NCI-H1092 treated with DMSO at 0.1 percent for 48 hours (cell line): ENCODE measurements at places on chromosomes 11 and 22.

DNA sequence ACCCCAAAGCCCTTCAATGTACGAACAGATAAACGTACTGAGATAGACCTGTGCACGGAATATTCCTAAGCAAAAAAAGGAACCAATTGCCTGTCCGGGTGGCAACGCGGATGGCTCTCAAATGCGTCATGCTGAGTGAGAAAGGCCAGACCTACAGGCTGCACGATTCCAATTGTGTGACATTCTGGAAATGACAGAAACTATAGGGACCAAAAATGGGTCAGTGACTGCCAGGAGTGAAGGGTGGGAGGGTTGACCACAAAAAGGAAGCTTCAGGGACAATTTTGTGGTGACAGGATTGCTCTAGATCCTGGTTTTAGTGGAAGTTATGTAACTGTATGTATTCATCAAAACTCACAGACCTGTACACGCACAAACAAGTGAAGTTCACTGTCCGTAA, 24.0 kb upstream of the SYT8 start:
- DNase-seq: no peak

DNA sequence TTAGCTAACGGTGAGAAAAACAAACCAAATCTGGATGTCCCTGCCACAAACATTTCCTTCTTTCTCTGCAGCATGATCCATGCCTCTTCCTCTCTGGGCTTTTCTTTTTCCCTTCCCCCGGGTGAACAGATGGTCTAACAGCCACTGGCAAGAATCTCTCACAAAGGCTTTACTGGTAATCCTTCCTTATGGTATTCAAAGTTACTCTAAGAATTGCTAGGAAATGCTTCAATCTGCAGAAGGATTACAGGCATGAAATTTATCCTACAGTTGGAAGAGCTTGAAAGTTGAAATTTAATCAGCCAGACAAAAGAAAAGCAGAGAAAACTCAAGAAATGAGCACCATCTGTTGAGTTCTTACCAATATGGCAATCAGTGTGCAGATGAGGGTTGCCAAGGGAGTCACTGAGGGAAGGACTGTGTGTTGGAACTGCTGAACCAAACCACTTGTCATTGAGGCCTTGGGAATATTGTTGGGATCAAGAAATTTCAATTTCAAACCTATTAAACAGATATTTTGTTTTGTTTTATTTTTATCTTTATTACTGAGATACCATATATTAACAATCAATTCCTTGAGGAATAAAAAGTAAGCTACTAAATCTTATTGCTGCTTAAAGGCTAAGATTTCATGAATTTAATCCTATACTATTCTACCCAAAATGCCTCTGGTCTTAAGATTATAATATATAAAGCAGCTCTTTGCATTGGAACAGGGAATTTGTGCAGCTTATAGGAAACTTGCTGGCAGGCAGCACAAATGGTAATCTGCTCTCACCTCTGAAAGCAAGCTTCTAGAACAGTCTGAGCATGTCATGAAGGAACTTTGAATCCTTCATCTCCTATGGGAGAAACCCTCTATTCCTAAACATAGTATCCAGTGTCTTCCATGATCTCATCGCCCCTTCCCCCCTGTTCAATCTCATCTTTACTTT, 29.7 kb upstream of the NDUFC2 start:
- DNase-seq: no peak

DNA sequence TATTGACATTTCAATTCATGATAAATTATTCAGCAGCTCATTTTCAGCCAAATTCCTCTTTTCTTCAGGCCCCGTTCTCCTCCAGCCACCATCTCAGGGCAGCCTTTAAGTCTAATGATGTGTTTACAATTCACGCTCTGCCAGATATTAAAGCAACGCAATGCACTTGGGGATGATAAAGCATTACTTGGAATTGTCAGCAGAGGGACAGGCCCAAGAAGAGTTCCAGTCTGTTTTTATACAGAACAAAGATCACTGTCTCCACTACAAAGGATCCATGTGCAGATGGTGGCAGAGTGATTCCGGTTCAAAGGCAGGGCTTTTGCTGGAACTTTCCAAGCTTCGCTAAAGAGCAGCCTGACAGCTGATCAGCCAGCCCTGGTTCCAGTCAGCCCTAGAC, 13.6 kb upstream of the GALNT18 start:
- no peak for DNase-seq

DNA sequence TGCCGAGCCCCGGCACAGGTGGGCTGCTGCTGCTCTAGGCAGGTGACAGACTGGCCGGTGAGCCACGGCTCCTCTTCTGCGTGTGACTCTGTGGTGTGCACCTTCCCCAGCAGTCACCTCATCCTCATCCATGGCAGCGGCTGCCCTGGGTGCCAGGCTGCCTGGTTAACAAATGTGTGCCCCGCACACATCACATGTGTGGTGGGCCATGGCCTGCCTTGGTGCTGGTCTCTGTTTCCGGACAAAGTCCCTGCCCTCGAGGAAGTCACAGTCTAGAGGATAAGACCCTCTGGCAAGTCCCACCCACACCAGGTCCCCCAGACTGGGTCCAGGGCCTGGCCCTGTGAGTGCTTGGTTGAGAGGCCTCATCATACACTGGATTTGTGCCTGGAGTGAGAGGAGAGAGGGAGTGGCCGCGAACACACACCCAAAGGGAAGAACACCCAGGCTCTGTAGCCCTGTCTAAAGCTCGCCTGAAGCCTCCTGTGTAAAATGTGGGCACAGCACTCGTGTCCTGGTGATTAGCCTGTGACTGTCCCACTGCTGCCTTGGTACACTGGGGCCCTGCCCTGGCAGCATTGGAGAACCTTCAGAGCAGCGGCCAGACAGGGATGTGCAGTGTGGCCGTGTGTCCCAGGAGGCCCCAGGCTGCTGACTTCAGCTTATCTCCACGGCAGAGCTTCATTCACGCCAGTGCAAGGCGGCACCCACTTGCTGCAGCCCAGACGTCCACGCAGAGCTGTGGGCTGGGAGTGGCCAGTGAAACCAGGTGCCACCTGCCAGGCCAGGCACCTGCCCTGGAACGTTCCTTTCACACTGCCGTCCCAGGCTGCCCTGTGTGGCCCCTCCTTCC, 269.9 kb downstream of the TBC1D22A start:
- DNase-seq: no peak

GRCh38 chr22:17258015-17258787, 39.0 kb upstream of the ADA2 start:
- peak; percentile 95 for DNase-seq
